ENCODE measurements at places on chromosomes 5 and 9.

DNA sequence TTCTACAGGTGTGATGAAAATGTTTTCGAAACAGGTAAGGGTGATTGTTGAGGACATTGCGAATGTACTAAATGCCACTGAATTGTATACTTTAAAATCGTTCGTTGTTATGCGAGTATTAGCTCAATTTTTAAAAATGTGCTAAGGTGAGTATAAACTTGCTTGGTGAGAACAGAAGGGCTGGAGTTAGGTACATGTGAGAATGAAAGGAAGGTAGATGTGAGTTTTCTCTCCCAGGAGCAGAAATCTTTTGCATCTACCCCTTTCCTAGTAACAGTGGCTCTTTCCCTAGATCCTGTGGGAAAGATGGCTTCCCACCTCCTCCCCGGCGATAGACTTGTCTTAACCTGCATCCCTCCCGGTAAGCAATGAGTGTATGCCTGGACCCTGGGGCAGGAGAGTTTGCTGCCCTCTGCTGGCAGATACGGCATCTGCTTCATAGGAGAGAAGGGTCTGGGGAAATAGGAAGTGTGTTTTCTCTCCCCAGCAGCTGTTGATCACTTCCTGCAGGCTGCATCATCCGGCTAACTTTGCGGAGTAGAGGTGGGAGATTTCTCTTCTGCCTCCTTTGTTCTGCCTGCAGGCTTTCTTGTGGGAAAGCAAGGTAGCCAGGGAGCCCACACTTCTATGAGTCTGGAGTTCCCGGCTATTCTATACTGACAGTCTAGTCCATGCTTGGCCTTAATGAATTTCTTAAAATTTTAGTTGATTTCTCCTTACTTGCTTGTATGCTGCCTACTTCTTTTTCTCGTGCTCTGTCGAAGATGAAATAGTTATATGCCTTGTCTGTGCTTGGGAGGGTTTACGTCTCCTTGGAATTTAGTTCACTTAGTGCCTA lies 373.3 kb upstream of the SEMA6A start:
- no peak for DNase-seq

GRCh38 chr9:107749787-107750444 lies 260.3 kb upstream of the KLF4 start:
- DNase-seq, result peak; percentile 22

DNA sequence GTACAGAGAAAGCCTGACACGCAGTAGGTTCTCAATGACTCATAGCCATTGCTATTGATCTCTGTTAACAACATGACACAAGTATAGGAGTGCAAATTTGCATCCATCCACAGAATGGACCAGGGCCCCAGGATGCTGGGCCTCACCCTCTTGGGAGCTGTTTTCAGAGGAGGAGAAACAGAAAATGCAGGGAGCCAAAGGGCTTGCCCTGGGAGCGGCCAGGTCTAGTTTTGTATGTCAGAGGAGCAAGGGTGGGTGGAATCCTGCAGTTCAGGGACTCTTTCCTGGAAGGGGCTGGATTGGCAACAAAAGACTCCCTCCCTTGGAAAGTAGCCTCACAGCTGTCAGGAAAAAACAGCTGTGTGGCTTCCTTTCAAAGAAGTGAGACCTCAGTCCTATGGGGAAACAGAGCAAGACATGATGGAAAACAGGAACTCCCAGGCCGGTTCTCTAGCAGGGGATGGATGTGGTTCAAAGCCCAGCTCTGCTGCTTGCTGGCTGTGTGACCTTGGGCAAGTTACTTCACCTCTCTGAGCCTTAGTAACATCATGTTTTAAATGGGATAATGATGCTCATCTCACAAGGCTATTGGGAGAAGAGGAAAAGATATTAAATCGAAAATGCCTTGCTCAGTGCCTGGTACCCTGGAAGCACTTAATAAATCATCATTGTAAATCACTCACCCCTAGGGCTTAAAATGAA lies 50.5 kb upstream of the SH3PXD2B start:
- peak; percentile 46 for DNase-seq

GRCh38 chr9:87793292-87793691 lies 67.4 kb downstream of the CTSL start:
- no peak for DNase-seq

- DNase-seq, result no peak
Measured at GRCh38 chr5:107669096-107670031, 1.4 kb downstream of the EFNA5 start.

DNA sequence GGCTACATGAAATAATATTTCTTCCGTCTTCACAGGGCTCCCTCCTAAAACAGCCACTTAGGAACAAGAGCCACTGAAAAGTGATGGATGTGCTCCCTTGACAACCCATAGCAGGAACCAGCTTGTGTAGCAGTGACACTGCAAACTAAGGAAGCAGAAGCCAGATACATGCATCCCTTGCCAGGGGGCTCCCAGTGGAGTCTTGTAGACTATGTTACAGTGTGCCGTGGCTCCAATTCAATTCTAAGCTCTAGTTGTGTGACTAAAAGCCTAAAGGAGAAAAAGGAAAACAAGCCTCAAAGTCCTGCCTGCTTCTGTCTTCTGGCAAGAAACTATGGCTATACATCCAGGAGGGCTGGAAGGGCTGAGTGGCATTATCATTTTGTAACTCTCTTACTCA lies 12.2 kb upstream of the TAF1L start:
- DNase-seq, result no peak

GRCh38 chr5:166906991-166907713 lies 1384.3 kb upstream of the WWC1 start:
- DNase-seq, result no peak

GRCh38 chr9:87010626-87011025 lies 63.3 kb upstream of the GAS1 start:
- DNase-seq, result no peak

DNA sequence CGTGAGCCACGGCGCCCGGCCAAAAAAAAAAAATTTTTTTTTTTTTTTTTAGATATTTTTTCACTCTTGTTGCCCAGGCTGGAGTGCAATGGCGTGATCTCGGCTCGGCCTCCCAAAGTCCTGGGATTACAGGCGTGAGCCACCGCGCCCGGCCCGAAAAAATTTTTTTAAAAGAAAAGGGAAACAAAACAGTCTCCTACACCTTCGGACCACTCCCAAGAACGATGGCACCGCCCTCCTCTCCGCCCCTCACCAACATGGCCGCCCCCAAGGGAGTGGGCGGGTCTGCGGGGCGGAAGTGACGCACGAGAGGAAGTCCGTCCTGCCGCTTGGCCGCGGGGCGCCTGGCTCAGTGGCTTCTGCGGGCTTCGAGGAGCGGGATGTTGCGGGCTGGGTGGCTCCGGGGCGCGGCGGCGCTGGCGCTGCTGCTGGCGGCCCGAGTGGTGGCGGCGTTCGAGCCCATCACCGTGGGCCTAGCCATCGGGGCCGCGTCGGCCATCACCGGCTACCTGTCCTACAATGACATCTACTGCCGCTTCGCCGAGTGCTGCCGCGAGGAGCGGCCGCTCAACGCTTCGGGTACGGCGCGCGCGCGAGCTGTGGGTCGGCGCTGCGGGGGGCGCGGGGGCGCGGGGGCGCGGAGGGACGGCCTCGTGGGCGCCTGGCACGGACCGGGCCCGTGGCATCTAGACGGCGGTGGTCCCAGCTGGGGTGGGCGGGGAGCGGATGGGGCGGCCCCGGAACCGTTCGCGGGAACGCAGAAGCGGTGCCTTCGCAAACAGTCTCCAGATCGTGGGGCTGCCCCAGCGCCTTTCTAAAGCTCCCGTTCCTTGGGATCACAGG lies at the start of gene TOR1B:
TSS of gene TOR1B (plus strand) at position 352 of the 843 bp plus-strand sequence. CDS start at position 381, 29 bp downstream.
- DNase-seq, result peak; percentile 90

DNA sequence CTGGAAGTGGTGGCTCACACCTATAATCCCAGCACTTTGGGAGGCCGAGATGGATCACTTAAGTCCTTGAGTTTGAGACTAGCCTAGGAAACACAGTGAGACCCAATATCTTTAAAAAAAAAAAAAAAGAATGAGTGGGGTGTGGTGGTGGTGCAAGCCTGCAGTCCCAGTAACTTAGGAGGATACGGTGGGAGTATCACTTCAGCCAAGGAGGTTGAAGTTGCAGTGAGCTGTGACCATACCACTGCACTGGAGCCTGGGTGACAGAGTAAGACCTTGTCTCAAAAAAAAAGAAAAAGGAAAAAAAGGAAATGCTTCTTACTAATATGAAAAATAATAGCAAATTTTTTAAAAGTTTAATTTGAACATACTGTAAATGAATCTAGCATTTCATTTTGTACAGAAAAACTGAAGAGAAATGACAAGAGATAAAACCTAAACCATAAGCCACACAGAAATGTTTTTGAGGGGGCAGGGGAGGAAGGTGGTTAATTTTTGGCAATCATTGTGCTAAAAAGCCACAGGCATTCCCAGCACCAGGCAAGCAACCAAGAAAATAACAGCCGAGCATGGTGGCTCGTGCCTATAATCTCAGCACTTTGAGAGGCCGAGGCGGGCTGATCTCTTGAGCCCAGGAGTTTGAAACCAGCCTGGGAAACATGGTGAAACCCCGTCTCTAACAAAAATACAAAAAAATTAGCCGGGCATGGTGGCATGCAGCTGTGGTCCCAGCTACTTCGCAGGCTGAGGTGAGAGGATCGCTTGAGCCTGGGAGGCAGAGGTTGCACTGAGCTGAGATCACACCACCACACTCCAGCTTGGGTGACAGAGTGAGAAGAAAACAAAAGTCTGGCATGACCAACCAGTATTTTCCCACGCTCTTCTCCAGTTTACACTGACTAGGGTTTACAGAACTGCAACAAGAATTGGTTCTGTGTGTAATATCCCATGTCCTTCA lies 114.5 kb upstream of the NR5A1 start:
- no peak for DNase-seq

DNA sequence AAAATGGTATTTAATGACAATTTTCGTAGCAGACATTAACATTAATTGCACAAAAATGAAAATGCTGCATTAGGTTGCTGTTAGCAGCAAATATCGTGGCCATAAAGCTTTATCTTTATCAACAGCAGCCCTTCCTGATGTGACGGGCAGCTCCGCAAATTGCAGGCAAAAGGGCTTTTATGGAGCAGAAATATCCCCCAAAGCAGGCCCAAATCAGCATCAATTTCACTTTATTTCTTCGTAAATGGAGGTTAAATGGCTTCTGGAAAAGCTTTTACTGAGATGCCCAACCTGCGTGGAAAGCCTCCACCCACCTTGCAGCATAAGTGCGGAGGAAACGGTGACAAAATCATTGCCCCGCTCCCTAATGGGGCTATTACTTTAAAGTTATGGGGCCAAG lies 77.9 kb upstream of the BARHL1 start:
- DNase-seq, result no peak

DNA sequence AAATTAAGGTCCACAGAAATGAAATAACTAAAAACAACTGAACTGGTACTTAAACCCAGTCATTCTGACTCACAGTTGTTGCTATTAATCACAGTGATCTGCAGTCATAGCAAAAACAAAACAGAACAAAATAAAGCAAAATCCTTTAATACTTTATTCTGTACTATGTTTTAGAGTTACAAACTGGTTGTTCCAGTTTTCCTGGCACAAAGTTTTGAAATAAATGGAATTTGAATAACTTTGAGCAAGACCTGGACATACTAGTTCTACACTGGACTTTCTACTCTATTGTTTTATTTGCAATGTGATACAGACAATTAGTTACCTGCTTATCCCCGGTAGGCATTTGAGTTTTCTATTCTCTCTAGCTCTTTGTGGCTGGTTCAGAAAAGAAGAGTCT lies 147.9 kb downstream of the DMRT2 start:
- DNase-seq, result no peak

GRCh38 chr5:172624996-172625964 lies 15.8 kb upstream of the NEURL1B start:
- no peak for DNase-seq

DNA sequence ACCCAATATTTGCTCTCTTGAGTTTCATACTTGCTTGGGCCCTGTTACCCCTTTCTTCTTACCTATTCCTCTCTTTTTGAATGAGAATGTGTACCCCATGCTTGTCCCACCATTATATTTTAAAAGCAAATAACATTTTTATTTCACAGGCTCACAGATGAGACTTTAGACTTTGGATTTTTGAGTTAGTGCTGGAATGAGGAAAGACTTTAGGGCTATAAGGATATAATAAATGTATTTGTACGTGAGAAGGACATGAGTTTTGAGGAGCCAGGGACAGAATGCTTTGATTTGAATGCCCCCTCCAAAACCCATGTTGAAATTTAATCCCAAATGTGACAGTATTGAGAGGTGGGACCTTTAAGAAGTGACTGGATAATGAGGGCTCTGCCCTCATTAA lies 33.1 kb upstream of the TNPO1 start:
- no peak for DNase-seq

GRCh38 chr5:151270599-151270998 lies 17.6 kb downstream of the GM2A start:
- DNase-seq, result no peak

DNA sequence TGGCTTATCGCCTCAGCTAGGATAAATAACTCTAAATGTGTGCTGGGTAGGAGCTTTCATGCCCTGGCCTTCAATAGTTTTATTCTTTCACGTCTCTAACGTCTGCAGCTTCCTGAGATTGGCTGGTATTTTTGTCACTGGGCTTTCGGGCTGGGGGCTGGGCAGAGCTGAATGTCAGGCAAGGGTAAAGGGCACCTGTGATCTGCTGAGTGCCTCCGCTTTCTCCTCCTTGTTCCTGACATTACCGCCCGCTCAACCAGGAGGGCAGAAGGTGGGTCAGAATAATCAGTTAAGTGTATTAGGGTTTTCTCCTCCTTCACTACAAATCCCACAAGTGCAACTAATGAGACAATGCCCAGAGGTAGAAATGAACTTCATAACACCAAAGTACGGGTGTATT lies 216.6 kb downstream of the TSSK1B start:
- DNase-seq, result no peak

- no peak for DNase-seq
Measured at GRCh38 chr9:127982912-127983311, 2.1 kb upstream of the EEIG1 start.

- DNase-seq, result no peak
Measured at GRCh38 chr5:73494721-73495120, 3.5 kb upstream of the BTF3 start.

DNA sequence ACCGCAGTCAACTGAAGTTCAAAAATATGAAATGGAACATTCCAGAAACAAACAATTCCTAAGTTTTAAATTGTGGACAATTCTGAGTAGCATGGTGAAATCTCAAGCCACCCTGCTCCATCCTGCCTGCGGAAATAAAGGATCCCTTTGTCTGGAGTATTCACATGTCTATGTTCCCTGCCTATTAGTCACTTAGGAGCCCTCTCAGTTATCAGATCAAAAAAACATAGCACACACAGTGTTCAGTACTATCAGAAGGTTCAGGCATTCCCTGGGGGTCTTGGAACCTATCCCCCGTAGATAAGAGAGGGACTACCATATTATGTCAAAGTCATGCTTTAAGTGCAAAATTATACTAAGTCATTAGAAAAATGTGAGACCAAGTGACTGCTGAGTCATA lies 300.8 kb downstream of the SEMA5A start:
- no peak for DNase-seq

DNA sequence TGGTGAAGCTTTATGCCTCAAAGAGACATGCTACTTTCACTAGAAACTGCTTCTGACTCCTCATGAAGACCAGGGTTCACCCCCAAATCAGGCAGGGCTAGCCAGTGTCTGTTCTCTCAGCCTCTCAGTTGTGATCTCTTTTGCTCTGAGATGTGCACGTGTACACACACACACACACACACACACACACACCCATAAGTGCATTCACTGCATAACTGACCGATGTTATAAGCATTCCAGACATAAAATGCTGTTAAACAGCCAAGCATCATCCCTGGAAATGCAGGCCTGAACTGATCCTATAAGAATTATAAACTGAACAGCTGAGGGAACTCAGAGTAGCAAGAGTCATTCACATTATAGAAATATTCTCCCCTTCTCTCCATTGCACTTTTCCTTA lies 85.0 kb downstream of the FSTL4 start:
- DNase-seq, result peak; percentile 53
